ENCODE measurements at places on chromosomes 7 and 10.

DNA sequence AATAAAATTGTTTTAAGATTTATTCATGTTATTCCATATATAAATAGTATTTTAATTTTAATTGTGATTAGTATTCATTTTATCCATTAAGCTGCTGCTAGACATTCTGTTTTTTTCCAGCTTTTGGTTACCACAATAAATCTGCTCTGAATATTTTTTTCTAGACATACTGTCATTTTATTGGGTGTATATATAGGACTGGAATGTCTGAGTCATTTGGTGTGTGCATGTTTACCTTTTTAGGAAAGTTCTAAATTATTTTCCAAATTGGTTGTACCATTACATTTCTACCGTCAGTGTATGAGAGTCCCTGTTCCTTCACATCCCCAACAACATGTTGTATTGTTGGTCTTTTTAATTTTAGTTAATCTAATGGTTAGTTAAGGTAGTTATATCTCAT, 1138.1 kb downstream of the REEP3 start:
- no peak for DNase-seq

GRCh38 chr7:14341200-14341775, 351.8 kb upstream of the ETV1 start:
- DNase-seq: no peak

DNA sequence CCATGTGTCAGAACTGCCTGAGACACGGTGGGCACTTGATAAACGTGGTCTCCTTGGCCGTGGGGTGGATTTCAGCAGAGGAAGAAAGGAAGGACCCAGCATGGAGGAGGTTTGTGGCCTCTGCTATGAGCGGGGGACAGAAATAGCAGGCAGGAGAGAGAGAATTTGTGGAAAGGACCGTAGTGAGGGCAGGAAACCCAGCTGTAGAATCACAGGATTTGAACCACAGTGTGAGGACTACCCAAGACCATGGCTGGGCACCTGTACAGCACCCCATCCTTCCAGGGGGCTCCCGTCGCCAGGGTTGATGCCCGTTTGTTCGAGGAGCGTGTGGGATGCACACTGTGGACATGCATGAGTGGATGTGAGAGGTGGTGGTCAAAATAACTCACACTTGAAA, 183.4 kb downstream of the PTPN20 start:
- no peak for DNase-seq

GRCh38 chr7:27917774-27918314, 177.9 kb downstream of the TAX1BP1 start:
- DNase-seq: no peak

- no peak for DNase-seq
These were observed 11.2 kb downstream of the UPF2 start for GRCh38 chr10:12031404-12031803.
